ENCODE measurements at places on chromosomes 2 and 18. TPM values are rescaled to one million over a fixed set of nuclear protein-coding genes. Genes with fewer than 3 reads are reported as not detected.

DNA sequence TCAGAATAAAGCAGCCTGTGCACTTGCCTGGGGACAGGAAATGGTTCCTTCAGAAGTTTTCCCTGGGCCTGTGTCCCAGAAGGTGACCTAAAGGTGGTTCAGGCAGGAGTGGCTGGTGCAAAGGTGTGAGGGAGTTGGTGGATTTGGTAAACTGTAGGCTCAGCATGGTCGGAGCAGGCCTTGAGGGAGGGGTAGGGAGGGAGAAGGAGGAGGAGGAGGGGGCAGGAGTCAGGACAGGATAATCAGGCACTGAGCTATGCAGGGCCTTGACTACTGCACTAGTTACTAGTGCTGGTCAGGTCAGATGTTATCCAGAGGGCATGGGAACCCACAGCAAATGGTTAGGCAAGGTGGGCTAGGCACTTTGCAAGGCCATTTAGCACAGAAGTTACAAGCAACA, 21.3 kb downstream of the LYPD6B start:
- DNase-seq = no peak

- no peak for DNase-seq
These were observed 239.1 kb downstream of the MTX2 start for GRCh38 chr2:176508374-176508773.

GRCh38 chr2:166057370-166058164, 70.3 kb downstream of the SCN1A start:
- DNase-seq = peak; percentile 23

DNA sequence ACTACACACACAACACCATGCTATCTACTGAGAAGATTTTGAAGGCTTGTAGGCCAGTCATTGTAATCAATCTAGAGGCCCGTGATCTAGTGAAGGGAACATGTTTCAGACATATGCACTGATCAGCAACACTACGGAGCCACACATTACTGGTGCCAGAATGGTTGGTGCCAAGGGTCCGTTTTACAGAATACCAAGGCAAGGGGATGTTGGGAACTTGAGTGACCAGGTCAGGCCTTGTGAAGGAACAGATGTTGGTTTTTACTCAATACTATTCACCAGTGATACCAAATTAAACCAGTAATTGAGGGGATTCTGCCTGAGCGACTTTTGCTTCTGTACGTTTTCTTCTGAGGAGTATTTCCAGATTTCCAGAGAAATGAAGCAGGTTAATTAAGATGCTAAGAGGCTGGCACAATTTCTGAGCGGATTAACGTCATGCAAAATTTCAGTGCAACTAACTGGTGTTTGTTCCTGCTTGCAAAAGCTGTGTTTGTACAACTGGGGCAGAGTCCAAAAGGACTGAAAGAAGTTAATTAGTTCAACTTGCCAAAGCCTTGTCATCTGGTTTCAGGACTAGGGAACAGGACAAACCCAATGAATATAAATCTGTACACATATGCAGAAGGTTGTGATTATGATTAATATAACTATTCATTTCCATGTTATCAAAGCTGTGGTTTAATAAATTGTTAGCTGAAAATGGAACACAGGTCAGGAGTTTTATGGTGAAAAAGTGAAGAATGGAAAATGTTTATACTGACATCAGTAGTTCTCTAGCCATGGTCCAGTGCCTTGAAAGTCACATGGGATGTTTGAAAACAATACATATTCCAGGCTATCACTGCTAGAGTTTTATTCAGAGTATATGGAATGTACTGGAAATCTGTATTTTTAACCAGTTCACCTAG, 432.1 kb upstream of the DCC start:
- no peak for DNase-seq

DNA sequence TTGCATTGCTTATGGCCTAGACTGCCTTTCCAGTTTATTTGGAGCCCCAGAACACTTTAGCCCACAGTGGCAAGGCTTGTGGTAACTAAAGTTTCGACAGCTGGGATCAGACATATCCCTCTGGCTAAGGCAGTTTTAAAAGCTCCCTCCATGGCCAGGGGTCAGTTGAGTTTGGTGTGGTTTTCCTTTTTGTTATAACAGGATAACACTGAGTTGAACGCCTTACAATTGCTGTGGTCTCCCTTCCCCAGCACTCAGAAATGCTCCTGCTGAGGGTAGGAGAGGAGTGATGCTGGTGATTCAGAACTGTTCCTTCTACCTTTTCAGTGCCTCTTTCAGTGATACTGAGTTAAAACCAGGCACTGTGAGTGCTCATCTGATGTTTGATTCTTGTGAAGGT, 182.6 kb downstream of the GULP1 start:
- DNase-seq = no peak

DNA sequence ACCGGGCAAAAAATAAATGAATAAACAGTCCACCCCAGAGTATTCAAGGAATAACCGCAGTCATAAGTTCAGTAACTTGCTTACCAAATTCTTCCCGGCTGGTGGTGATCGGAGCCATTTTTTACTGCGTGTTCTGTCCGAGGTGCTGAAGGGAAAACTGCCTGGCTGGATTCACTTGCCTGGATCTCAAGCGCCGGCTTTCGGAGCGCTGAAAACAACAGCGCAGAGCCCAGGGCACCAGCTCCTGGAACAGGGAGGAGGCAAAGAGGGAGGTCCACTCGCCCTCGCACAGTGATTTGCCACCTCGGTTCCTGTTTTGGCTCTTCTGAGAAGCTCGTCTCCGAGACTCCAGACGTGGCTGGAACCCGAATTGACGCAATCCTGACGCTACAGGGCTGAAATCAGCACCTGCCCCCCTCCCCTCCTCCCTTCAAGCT, at the start of gene SYT4:
Gene SYT4 (minus strand): TSS at position 327 of the 437 bp plus-strand sequence. CDS start 209 bp downstream, at position 118.
- peak; percentile 59 for DNase-seq

- DNase-seq = no peak
These were observed 16.9 kb downstream of the PMAIP1 start for GRCh38 chr18:59916746-59917145.

DNA sequence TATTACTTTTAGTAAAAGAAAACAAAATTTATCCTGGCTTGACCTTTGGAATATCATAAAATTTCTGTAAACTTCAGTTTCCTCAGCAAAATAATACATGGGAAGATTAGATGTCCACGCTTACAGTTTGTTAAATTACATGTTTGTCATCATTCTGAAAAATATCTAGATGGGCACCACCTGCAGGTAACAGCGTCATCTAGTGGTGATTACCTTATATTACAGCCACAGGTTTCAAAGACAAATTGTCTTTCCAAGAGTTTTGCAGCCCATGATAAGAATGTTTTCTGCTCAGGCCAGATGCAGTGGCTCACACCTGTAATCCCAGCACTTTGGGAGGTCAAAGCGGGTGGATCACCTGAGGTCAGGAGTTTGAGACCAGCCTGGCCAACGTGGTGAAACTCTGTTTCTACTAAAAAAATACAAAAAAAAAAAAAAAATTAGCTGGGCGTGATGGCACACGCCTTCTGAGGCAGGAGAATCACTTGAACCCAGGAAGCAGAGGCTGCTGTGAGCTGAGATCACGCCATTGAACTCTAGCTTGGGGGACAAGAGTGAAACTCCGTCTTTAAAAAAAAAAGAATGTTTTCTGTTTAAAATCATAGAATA, 96.3 kb upstream of the RASGRP3 start:
- DNase-seq = no peak

- peak; percentile 41 for DNase-seq
These were observed 6.1 kb downstream of the NCKAP1 start for GRCh38 chr2:183031911-183032794.

DNA sequence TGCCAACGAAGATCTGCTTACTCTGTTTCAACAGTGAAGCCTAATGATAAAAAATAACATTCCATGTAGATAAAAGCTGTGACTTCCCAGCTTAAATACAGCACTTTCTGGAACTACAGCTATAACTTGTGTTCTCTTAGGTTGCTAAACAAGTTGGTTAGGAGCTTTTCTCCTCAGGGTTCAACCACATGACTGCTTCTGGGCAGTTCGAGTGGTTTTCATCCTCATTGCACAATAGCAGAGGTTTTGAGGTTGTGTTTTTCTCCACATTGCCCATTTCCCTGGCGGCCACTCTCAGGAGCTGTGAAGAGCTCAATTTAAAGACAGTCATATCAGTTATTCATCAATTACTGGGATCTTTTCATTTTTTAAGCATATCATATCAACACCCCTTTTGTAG, 102.2 kb upstream of the CYP1B1 start:
- no peak for DNase-seq

- no peak for DNase-seq
These were observed 95.4 kb downstream of the RTN4 start for GRCh38 chr2:54954705-54955357.

DNA sequence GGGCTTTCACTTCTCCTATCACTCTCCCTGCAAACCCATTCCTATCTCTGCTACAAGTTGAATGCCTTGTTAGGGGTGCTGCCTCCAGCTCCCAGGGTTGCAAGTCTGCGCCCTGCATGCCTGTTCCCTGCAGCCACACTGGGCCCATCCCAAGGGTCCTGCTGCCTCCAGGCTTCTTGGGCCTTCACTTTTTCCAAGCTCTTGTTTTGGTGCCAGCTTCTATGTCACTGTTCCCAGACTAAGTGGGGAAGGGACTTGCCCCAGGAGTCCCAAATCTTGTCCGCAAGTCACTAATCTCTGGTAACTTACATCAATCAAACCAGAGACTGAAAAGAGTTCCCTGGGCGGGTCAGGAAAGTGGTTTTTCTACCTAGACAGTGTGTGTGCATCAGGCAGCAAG, 65.4 kb downstream of the ZCCHC2 start:
- no peak for DNase-seq

- no peak for DNase-seq
These were observed 99.0 kb downstream of the MBD2 start for GRCh38 chr18:54125429-54125828.

GRCh38 chr18:22179174-22179573, 9.8 kb downstream of the GATA6 start:
- DNase-seq = no peak

- DNase-seq = no peak
These were observed 97.9 kb upstream of the ATP8B1 start for GRCh38 chr18:57900906-57901435.

DNA sequence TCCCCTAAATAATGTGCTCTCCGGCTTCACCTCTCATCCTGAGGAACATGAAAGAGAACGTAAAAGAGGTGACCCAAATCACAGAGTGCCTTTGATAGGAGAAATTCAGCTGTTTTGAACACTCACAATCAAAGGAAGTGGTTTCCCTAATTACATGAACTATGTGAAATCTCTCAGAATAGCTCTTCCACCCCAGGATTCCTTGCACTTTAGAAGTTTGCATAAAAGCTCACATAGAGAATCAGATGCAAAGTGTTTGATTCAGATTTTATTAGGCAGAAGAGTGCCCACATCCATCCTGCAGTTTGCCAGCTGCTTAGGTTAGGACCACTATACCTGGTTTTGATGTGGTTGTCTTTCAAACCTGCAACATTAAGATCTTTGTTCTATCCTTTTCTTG, 61.0 kb downstream of the MAP3K20 start:
- no peak for DNase-seq

DNA sequence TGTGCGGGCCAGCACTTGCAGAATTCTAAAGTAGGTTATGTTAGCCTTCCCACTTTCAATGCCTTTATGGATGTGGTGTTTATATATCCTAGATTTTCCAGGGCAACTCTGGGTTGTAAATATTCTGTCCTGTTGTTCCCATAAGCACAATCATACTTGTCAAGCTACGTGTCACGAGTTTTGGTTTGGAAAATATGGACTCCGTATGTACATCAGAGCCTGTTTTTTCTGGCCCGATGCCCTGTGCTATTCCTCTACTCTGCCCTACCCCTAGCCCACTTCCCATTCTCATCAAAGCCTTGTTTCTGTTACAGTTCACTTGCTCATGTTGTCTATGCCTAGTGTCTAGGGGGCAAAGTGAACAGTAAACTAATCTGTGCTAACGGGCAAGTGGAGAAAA, 27.0 kb upstream of the ZEB2 start:
- DNase-seq = no peak

DNA sequence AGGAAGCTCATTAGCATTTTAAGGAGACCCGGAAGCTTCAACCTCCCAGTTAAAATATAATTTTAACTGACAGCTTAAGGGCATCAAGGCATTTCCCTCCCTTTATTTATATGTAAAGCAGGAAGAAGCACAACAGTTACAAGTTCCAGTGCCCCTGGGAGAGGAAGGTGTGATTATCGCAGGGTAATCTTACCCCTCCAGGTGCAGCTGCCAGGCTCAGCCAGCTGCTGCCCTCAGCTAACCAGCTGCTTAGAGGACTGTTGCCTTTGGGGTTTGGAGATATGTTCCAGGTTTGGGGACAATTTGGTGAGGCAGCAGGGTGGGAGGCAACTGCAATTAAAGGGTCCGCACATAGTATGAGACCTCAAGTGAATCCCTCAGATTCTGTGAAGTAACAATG, 55.3 kb upstream of the SETBP1 start:
- no peak for DNase-seq

DNA sequence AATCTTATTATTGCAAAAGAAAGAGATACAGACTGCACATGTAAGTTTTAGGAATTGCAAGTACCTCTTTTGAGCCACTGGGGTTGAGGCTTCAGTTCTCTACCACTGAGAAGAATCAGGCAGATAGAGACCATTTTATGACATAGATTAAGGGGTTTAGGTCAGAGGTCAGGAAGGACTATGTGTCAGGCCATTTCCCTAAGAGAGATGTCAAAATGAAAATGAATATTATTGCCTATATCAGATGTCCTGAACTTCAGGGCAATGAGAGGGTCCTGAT, 113.7 kb downstream of the GATA6 start:
- DNase-seq = no peak

GRCh38 chr2:202592566-202592965, 42.2 kb upstream of the FAM117B start:
- peak; percentile 16 for DNase-seq

DNA sequence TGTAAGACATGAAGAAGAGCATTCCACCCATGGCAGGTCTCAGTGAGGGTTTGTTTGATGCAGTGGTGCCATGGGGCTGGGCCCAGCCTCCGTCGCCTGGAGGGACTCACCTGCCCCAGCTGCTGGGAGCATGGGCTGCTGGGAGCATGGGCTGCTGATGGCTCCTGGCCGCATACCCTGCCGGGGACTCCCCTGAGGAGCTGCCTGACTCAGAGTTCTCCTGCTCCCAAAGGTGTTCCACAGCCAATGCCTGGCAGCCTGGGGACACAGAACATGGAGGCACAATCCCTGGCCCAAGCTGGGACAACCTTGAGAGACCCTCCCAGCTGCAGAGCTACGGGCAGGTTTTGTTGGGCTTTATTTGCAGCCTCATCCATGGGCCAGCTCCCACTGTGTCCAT, 108.4 kb downstream of the COPS8 start:
- DNase-seq = no peak

Gene VIT
- polyA plus RNA-seq = not detected

Gene SPEG
- polyA plus RNA-seq = 125 TPM

Gene MROH2A
- polyA plus RNA-seq = 0.21 TPM

Gene TEX44
- not detected for polyA plus RNA-seq

Gene CAPN14
- polyA plus RNA-seq = 0.14 TPM

Measured in muscle of arm (tissue), 14 donors.